ENCODE measurements at places on chromosomes 7 and 10. TPM values are rescaled to one million over a fixed set of nuclear protein-coding genes. Genes with fewer than 3 reads are reported as not detected.

- no peak for DNase-seq
Observed at GRCh38 chr7:115932880-115933279, 97.7 kb downstream of the TFEC start.

- no peak for DNase-seq
Observed at GRCh38 chr7:130290745-130291144, 2.2 kb upstream of the CPA4 start.

DNA sequence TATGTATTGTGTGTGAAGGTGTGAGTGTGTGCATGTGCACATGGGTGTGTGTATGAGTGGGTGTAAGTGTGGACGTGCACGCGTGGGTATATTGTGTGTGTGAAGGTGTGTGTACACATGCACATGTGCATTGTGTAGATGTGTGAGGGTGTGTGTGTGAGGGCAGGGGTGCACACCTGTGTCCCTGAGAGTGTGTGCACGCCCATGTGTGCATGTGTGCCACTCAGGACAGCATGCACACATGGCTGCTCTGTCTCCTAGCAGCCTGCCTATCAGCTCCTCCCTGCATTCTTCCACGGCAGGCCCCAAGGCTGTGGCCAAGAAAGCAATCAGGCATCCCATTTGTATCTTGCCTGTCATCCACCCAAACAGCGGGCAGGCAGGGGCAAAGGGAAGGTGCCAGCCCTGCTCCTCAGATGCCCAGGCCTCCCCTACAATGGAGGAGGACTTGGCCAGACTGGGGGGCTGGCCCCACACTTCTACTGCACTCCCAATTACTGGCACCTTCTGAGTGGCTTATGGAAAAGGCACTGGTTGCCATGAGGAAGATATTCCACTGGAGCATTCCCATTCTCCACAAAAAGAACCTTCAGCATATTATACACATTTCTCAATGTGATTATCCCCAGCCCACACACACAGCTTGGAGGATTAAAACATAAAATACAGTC lies 380.4 kb upstream of the ZMIZ1 start:
- DNase-seq = no peak

DNA sequence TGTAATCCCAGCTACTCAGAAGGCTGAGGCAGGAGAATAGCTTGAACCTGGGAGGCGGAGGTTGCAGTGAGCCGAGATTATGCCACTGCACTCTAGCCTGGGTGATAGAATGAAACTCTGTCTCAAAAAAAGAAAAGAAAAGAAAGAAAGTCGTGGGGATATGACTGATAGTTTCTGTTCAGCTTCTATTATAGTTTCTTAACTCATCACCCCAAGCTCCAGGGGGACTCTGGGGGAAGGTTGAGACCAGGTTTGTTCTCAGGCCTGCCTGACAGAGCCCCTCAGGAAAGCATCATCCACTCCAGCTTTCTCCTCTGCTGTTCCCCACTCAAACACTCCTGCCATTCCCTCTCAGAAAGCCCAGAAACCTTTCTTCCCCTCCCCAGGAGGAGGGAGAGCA lies 542.4 kb upstream of the GALNT17 start:
- no peak for DNase-seq

- no peak for DNase-seq
Observed at GRCh38 chr7:157160433-157160832, 21.7 kb downstream of the UBE3C start.

GRCh38 chr10:47442351-47442750 lies 41.6 kb downstream of the ANXA8 start:
- no peak for DNase-seq

GRCh38 chr10:96986200-96986856 lies 154.2 kb downstream of the LCOR start:
- DNase-seq = no peak

- no peak for DNase-seq
Observed at GRCh38 chr10:30284865-30285594, 64.0 kb downstream of the MTPAP start.

- peak; percentile 91 for DNase-seq
Observed at GRCh38 chr10:30434273-30435072, 489 bp downstream of the MAP3K8 start.

- DNase-seq = no peak
Observed at GRCh38 chr10:131732631-131733127, 168.1 kb upstream of the PPP2R2D start.

The PNLIPRP1 gene
- not detected for polyA plus RNA-seq

The CYP3A7 gene
- polyA plus RNA-seq = not detected

The LMBR1 gene
- polyA plus RNA-seq = 5.8 TPM

The DENND11 gene
- 3.5 TPM for polyA plus RNA-seq
